ENCODE measurements at places on chromosomes 5 and 9.

DNA sequence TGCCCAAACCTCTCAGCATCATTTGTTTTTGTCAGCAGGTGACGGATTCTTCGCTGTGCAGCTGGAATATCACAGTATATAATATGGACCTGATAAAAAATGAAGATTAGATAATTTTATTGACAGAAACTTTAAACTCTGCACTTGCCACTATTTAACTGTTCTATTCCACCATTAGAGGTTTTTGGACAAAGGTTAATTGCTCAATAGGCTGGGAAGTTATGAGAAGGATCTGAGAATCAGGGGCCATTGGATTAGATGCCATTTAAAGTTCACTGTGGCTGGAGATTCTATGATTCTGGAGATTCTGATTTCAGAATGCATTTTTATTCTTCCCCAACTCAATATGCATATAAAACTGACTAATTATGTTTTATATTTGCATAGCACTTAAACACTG, 59.8 kb upstream of the ANXA1 start:
- DNase-seq = no peak

DNA sequence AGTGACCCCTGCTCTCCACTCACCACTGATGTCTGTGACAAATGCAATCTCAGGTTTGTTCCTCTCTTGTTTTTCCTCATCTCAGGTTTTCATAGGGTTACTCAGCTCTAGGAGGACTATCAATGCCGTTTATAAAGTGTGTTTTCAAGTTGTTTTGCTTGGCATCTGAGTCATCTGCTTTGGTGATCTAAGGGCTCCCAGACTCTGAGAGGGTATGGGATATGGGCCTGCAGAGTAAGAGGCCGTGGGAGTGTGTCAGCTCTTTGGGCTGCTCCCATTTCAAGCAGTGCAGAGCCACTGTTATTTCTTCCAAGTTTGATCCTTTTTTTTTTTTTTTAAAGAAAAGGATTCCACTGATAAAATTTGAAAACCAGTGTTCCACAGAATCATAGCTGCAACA, 46.3 kb downstream of the NNT start:
- DNase-seq = no peak

DNA sequence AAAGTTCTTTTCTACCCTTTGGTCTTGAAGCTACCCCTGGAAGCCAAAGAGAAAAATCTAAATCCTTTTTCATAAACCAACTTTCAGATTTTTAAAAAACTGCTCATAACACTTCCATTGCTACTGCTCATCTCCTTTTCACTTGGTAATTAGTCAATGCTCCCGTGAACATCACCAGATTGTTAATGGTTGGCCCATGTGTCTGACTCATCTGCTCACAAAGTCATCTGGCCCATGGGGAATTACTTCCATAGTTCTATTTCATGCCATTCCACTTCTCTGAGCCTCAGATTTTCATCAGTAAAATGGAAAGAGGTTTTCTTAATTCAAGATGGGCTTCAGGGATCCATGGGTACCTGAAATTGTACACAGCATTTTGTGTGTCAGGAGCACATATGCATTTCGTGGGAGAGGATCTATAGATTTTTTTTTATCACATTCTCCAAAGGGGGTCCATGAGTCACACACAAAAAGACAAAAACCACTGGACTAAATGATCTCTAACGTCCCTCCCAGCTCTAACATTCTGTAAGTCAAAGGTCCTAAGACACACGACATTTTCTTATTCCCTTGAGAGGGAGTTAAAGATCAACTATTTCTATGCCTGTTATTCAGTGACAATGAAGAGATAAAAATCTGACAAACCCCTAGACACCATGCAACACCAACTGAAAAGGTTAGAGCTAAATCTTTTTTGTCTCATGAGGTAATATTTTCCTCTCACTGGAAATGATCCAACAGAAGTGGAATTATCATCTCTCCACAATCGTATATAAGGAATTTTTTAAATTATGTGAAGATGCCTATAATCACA, 75.4 kb downstream of the TEX10 start:
- no peak for DNase-seq

DNA sequence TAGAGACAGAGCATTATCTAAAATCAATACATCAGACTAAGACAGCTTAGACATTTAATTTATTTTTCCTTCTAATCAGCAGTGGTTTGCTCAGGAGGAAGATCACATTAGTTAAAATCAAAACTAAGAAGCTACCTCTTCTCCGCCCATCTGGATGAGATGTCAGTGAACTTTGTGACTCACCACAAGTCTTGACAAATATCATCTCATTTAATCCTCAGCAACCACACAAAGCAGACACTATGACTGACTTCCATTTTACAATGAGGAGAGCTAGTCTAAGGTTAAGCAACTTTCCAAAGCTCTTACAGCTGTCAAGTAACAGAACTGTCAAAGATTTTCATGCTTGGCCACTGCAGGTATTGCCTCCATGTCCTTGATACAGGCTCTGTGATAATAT, 289.5 kb downstream of the DEPDC1B start:
- DNase-seq = no peak

DNA sequence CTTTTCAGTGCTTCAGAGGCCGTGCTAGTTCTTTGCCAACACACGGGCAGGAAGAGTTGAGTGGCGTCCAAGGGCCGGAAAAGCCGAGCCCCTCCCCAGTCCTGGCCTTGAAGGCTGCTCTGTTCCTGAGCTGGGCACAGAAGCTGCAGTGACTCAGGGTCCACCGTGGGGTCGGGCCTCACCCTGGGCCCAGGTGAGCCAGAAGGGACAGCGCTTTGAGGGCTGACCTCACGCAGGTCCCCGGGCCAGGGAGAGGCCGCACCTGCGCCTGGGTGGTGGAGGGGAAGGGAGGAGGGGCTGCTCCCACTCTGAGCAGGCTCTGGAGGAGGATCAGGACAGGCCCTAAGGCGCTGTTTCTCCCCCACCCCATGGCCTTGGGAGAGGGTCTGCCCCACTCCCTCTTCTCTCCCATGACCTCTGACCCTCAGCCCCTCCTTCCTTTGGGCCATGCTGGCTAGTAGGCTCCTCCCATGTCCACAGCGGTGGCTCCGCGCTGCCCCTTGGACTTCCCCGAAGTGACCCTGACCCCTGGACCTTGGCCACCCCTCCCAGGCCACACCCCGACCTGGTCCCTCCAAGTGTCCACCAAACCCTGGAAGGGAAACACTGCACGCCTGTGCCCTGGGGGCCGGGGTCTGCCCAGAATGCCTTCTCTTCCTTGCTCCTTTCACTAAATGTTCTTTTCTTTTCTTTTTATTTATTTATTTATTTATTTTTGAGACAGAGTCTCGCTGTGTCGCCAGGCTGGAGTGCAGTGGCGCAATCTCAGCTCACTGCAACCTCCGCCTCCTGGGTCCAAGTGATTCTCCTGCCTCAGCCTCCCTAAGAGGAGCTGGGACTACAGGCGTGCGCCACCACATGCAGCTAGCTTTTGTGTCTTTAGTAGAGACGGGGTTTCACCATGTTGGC, 19.7 kb upstream of the SLC6A19 start:
- DNase-seq = no peak

GRCh38 chr5:137478043-137478442, 21.1 kb downstream of the SPOCK1 start:
- no peak for DNase-seq

- no peak for DNase-seq
Measured at GRCh38 chr5:20680718-20681302, 692.8 kb upstream of the CDH18 start.

DNA sequence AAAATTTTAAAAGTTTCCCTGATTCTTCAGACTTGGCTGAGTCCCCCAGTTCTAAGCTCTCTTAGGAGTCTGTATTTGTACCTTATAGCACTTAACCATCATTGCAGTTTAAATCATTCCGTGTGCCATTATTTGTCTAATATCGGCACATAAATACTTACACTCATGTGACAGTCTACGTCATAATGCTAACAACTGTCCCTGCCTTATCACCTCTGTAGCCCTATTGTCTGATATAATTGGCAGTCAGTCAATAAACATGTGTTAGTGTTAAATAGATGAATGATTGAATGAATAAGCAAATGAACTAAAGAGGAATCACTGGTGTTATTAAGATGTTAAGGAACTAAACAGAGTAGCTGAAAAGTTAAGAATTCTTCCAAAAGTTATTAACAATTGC, 287.8 kb downstream of the EBF1 start:
- DNase-seq = no peak

- no peak for DNase-seq
Measured at GRCh38 chr5:178413988-178414387, 176.2 kb downstream of the COL23A1 start.

Measured in NCI-H2107 (cell line).